ENCODE measurements at places on chromosomes 2 and 18.

DNA sequence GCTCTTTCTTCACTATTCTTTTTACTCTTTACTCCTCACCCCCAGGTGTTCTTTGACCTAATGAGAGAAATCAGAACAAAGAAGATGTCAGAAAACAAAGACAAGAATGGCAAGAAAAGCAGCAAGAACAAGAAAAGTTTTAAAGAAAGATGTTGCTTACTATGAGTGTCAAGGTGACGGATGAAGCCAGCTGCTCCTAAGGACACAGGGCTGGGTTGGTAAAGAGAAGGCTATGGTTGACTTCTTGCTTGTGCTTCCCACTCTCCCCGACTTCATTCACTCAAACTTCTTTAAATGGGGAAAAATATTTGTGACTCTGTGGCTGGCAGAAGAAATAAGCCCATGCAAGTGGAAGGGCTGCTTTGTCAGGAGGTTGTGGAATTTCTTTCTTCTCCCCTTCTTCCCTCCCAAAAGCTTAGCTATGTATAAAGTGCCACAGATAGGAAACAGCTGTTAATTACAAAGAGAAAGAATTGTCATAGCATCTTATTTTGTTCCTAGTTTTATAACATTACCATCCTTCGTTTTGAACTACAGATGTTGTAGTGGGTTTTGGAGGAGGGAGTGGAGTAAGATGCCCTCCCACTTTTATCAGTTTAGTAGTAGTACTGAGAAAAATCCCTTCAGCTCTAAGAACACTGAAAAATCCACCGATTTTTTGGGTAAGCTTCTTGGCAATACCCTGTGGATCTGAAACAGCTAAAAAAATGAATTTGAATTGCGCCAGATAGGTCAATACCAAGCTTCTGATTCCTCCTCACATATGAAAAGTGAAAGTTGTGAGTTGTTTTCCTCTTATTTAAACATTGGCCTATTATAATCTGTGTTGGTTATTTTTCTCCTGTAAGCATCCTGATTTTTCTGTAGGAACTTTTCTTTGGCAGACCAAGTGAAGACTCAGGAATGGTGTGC is 40.7 kb downstream of the RALB start:
- no peak for DNase-seq

- DNase-seq, result no peak
These were observed 22.0 kb downstream of the KATNAL2 start for GRCh38 chr18:46939337-46939963.

DNA sequence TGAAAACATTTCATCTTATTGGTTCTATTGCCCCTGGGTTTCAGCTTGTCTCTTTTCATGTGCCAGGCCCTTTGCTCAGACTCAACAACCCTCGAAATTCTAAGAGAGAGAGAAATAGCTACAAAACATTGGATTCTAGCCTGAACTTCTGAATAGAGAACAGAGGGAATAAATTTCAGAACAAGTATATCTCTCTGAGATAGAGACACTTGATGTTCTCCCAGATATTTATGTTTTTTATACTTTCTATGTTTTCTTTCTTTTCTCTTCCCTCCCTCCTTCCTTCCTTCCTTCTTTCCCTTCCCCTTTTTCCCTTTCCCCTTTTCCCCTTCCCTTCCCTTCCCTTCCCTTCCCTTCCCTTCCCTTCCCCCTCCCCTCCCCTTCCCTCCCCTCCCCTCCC is 279.5 kb upstream of the SPRED2 start:
- DNase-seq, result no peak

DNA sequence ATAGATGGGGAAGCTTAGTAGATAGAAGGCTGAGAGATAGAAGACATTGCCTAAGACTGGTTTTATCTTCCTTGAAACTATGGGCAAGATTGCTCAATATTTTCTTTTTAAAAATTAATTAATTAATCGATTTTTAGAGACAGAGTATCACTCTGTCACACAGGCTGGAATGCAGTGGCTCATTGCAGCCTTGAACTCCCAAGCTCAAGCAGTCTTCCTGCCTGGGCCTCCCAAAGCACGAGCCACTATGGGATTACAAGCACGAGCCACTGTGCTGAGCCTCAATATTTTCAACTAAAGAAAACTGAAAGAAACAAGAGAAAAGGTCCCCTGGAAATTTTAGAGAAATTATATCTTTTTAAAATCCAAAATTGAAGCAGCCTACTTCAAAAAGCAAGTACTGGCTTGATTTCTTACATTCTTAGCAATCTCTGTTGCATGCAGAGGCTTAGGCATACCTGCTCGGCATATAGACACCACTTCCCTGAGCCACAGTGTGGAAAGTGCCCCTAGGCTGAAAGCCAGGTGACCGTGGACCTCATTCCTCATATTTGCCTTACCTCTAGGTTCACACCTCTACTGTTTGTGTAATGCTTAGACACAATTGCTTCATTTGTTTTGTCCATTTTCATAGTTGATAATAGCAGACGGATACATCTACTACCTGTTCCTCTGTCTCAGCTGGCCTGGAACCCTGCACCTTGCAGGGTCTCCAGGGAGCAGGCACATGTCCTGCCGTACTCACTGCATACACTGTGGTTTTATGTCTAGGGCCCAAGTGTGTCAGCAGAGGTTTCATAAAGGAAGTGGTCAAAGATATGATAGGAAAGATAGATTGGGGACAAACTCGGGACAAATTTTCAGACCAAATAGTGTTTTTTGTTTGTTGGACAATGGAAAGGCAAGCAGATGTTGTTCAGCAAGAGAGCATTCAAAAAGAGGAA is 166.5 kb upstream of the ALPP start:
- DNase-seq, result no peak

DNA sequence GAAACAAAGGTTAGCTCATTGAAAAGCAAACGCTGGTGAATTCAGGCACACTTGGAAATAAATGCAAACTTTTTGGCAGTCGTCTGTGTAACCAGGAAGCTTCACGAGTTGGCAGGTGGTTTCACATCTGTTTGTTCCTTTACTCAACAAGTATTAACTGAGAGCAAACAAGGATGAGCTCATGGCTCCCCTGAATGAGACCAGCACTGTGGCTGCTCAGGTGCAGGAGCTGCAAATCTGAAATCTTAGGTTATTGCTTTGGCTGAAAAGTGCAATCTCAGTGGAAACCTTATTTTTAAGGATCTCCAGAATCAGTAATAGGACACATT is 46.3 kb downstream of the SH3RF3 start:
- no peak for DNase-seq

GRCh38 chr18:73646772-73647171 is 500.9 kb downstream of the FBXO15 start:
- DNase-seq, result no peak

DNA sequence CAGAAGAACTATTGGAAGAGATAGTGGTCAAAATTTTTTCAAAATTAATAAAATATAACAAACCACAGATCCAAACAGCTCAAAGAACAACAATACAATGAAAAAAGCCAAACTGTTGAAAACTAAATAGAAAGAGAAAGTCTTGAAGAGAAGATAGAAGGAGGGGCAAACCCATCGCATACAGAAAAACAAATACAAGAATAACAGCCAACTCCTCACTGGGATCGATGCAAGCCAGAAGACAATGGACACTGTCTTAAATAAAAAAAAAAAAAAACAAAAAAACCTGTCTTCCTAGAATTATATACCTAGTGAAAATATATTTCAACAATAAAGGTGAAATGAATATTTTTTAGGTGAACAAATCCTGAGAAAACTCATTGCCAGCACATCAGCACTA is 34.1 kb upstream of the ARHGAP25 start:
- no peak for DNase-seq

DNA sequence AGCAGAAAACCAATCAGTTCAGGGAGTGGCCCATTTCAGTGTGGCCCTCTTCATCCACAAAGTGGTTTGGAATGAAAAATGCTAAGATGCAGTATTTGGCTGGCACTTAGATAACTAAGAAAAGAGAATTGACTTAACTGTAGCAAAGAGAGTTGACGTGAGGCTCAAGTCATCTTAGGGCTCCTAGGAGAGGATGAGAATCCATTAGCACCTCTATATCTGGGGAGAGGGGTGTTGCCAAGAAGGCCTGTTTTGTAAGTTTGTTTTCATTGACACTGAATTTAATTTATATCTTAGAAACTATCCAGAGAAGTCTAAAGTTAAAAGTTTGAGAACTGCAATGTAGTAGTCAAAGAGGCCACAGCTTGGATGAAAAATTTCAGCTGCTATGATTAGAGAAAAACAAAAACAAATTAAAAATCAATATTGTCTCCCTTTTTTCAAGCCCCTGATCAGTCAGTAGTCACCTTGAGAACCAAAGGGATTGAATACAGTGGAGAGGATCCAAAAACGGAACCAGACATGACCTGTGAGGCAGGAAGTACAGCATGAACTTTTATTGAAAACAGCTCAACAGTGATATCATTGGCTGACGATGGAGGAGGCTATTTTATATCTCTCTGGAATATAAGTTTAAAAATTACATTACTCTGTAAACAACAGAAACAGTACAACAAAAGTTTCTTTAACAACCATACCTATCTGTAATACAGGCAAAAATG is 52.7 kb downstream of the PHLPP1 start:
- DNase-seq, result no peak

GRCh38 chr2:43201497-43201896 is 24.9 kb downstream of the ZFP36L2 start:
- no peak for DNase-seq

- no peak for DNase-seq
These were observed 136.2 kb downstream of the CDH2 start for GRCh38 chr18:28040716-28041115.

GRCh38 chr18:9828506-9829396 is 57.0 kb upstream of the TXNDC2 start:
- DNase-seq, result no peak

- DNase-seq, result no peak
These were observed 186.5 kb upstream of the TPO start for GRCh38 chr2:1226766-1227165.

DNA sequence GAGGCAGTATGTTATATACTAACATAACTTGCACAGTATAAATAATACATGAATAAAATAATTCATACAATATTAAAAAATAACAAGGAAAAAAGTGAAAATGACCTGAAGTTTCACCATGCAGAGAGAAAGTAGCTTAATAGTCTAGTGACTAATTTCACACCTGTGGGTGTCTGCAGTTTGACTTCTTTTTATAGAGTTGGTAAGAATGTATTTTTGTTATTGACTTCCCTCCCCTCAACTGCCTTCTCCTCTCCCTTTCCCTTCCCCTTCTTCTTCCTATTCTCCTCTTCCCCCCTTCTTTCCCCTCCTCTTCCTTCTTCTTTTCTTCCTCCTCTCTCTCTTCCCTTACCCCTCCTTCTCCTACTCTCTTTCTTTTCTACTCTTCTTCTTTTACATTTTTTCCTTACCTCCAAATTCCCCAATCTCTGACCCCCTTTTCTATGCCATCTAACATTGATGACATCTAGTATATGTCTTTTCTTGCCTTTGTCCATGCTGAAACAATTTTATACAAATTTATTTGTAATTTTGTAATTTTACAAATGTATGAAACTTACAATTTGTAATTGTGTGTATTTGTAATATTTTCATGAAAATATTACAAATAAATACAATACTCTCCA is 3.1 kb downstream of the DNAH6 start:
- no peak for DNase-seq

DNA sequence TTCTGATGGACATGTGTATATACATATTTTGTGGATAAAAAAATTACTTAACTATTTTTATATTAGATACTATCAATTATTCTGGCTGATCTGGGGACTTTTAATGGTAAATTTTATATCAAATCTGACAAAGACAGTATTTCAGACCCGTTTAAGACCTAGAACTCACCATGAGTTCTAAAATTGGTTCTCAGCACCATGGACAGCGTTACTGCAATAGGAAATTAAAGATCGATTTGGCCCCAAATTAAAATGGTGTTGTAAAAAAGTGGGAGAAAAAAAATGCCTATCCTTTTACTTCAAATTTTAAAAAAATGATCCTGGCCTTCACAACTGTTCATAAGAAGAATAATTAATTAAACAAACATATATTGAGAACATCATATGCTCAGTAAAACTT is 919 bp upstream of the SCN2A start:
- no peak for DNase-seq

- no peak for DNase-seq
These were observed 110.9 kb downstream of the PID1 start for GRCh38 chr2:229160180-229160579.

GRCh38 chr18:57352761-57353136 is 392 bp downstream of the ST8SIA3 start:
- DNase-seq, result no peak

DNA sequence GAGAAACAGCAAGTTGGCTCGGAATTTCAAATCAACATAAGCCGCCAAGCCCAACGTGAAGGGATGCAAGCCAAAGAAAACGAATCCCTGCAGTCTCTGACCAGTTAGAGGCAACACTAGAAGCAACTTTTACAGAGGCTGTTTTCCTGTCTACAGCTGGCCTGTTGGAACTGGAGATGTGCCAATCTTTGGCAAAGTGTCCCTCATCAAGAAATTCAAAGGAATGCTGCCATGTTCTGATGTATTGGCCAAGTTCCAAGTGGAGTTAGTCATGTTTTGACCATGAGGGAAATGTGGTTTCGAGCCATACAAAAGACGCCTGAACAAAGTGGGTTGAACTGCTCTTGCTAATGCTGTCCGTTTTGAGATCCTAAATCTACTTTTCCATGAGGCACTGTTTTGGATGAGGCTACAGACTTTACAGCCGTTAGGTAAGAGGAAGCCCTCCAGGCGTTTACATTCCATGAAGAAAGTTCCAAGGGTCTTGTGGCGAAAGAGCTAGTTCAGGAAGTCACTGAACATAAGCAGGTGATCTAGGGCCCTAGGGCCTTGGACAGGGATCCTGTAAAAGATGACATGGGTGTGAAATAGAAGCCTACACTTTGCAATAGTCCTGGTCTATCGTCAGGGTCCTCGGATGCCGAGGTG is 140.7 kb upstream of the PXDN start:
- peak; percentile 57 for DNase-seq

- no peak for DNase-seq
These were observed 9.6 kb upstream of the MTA3 start for GRCh38 chr2:42558827-42559226.

- DNase-seq, result no peak
These were observed 525.4 kb downstream of the PIK3C3 start for GRCh38 chr18:42480441-42480840.

DNA sequence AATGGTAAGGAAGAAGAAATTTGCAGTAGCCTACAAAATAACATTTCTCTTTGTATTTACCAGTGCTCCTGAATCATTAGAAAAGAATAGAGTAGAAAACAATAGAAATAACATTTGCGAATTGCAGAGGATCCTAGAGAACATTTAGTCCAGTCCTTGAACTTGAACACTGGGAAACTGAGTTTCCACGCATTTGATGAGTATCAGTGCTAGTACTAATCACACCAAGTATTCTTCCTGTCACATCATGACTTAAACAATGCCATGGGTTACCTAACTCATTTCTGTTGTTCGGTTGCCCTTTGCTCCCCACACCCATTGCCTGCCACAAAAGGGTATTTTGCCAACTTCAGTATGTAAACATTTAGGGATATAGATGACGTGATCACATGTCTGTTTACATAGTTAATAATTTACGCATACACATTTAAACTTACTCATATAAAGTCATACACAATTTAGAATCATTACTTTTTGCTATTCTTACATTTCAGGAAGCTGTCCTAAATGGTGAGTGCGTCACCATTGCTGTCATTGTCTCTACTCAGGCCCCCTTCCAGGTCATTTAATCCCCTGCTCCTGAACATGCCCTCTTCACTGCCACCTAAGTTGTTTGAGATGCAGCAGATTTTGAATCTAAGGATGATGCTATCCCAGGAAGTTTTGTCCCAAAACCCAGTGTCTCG is 42.3 kb downstream of the CRIM1 start:
- DNase-seq, result peak; percentile 45

All from SW480 (cell line).